ENCODE measurements at places on chromosomes 12 and 14.

GRCh38 chr14:98997526-98998205, 274.3 kb downstream of the BCL11B start:
- DNase-seq, result no peak

- DNase-seq, result no peak
These were observed 46.0 kb upstream of the MANSC4 start for GRCh38 chr12:27826076-27826475.

DNA sequence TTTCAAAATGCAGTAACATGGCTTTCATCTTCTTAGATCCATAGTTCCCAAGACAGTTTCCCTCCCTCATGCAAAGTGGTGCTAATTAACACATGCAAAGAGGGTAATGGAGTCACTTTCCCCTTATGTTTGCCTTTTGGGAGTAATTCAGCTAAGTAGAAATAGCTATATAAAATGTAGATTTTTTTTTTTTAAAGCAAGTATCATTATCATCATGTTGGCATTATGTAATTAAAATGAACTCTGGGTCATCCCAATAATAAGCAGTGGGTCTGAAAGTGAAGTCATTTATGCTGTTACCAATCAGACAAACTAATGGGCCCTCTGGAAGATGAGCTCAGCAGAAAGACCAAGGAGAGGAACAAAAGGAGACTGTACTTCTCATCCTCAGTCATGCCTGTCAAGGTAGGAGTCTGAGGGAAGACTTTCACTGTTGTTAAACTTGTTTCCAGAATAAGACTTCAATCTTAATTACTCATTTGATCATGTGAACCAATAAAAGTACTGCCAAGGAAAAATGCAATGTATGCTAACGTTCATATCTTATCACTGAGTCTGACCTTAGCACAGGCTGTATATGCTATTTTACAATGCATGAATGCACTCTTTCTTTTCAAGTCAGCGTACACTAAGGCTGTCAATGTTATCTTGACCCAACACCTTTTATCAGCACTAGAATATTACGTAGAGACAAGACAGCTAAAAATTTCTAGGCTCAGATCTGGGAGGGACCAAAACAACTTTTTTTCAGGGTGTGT, 26.8 kb downstream of the AREL1 start:
- no peak for DNase-seq

DNA sequence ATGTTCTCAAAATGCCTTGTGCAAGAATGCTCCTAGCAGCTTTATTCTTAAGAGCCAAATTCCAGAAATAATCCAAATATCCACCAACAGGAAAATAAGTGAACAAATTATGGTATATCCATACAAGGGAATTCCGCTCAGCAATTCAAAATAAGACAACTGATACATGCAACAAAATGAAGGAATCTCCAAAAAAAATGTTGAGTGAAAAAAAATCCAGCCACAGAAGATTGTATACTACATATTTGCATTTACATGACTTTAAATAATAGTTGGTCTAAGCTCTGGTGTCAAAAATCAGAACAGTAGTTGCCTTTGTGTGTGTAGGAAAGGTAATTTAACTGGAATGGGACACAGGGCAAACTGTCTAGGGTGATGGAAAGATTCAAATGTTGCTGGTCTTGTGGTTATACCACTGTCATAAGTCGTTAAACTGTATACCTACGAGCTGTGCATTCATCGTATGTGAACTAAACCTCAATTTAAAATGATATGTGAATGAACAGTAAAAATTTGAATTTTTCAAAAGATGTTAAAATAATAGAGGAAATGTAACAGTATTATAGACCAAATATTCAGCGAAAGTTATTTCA, 3.2 kb downstream of the CD69 start:
- DNase-seq, result no peak

DNA sequence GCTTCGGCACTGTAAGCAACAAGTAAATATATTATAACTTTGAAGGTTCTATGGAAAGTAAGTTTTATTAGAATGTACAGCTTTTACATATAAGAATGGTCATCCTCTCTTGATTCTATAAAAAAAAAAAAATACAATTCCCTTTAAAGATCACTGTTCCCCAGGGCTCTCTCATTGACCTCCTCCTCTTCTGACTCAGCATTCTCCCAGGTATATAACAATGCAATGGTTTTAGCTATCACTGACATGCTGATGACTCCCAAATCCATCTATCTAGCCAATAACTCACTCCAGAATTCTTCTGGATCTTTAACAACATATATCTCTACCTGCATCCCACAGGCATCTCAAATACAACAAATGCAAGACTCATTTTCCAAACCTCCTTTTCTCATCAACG, 62.7 kb downstream of the EEA1 start:
- no peak for DNase-seq

DNA sequence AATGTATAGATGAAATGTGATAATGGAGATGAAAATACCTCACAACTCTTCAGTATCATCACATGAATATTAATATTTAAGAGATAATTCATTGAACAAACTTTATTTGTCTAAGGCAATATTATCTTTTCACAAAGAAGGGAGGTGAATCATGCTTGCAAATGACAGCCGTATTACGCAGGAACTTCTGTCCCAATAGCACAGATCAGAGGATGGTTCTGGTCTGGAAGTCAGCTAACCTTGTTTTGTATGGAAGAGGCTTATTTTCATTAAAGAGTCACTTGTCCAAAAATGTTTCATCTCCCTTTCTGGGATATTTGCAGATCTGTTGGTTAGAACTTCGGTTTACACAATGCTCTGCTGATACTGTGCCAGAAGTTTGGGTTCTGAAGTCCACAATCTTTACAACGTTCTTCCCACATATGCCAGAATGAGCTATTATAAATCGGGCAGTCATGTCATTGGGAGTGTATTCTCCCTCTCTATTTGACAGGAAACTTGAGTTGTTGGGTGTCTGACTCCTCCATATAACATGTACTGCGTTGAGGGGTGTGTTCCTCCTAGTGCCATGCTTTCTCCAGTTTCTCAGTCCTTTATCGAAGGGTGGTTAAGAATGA, 29.8 kb downstream of the YY1 start:
- no peak for DNase-seq

GRCh38 chr12:82663893-82664292, 22.8 kb upstream of the TMTC2 start:
- DNase-seq, result no peak

DNA sequence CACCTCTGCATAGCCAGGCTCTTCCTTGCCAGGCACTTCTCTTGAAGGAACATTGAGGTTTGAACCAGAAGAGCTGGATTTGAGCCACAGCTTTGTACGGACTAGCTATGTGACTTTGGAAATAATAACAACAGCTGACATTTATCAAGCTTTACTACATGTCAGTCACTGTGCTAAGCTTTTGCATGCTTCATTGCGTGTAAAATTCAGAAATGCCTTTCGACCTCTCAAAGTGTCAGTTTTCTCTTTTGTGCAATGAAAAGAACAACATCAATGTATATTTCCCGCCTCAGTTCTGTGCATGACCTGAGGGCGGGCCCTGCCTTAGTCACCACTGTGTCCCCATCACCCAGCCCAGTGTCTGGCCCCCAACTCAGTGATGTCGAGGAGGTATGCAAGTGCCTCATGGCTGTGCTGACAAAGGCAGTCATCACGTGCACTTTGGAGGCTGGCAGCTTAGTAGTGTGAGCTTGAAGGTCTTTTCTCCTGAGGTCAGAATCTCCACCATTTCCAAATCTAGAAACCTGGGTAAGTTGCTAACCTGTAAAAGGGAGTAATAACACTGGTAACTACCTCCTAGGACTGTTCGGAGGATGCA, 17.9 kb upstream of the AQP2 start:
- DNase-seq, result no peak

DNA sequence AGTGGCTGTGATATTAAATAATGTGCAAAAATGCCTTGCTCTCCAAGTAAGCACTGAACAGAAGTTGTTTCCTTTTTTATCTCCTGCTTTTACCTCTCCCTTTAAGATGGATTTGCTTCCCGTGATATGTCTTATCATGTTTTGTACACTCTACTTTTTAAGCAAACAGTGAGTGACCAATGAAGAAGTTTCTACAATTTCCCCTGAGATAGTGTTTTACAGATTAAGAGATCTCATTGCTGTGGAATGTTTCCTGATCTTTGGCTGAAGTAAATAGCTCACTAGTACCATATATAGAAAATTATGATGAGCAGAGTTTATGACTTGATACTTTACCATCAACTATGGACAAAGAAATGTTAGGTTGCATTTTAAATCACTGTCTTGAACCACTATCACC, 184.8 kb upstream of the PDE3A start:
- DNase-seq, result peak; percentile 37

DNA sequence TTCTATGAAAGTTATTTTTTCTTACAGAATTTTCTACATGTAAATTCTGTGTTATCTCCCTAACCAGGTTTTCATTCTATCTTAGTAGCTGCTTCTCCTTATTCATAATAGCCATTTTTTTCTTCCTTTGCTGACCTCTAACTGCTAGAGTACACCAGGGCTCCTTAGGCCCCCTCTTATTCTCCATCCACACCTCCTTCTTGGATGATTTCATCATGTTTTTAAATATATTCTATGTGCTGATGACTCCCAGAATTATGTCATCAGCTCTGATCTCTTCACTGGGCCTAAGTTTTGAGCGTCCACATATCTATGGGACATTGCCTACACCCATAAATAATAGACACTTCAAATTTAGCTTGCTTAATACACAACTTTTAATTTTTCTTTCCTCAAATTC, 721.5 kb downstream of the SLC16A7 start:
- DNase-seq, result no peak

DNA sequence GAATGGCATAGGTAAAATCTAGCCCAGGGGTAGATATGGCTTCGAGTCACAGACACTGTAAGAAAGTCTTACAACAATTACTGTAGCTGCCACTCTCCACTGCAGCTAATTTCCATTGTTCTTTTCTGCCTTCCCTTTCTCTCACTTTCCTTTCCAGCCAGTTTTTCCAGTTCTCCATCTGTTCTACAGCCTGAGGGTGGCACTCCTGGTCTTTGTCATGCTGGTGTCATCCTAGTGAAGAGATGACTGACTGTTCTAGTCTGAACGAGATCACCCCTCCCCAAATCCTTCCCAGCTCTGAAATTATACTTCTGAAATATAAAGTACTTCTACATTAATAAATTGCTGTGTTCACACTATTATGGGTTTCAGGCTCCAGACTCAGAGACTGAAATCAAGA, 74.2 kb upstream of the CSRP2 start:
- DNase-seq, result no peak

GRCh38 chr12:54891717-54892478, 37.6 kb downstream of the MUCL1 start:
- no peak for DNase-seq

GRCh38 chr14:91830777-91831176, 36.6 kb downstream of the TC2N start:
- DNase-seq, result no peak

- DNase-seq, result no peak
These were observed 64.5 kb downstream of the DAAM1 start for GRCh38 chr14:59252772-59253500.

DNA sequence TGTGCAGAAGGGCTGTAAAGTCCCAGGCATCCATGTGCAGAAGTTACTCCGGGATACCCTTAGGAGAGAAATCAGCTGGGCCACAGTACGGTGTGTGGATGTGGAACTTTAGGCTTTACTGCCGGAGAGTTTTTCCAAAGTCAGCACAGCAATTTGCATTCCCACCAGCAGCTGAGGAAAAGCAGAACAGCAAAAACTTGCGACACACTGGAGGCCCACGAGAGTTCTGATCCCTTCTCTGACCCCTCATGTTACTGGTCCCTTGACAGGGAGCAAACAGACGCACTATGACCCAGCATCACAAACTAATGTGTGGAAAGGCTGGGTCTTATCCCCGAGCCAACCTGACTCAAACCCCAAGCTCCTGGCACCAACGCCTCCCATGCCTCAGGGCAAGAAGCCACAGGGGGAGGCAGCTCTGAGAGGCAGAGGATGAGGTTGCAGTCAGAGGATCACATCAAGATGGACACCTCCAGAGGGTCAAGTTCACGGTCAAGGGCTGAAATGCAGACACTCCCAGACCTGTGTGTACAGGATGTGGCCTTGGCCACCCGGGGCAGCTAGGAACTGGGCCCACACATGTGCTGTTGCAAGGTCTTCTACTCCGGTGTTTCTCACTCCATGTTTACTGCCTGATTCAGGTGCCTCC, 38.6 kb downstream of the CCDC88C start:
- DNase-seq, result no peak

GRCh38 chr12:1769809-1770494, 50.4 kb upstream of the LRTM2 start:
- no peak for DNase-seq

- DNase-seq, result peak; percentile 22
These were observed 57.9 kb upstream of the FICD start for GRCh38 chr12:108457006-108457733.

- no peak for DNase-seq
These were observed 583 bp upstream of the LEMD3 start for GRCh38 chr12:65168681-65169319.

DNA sequence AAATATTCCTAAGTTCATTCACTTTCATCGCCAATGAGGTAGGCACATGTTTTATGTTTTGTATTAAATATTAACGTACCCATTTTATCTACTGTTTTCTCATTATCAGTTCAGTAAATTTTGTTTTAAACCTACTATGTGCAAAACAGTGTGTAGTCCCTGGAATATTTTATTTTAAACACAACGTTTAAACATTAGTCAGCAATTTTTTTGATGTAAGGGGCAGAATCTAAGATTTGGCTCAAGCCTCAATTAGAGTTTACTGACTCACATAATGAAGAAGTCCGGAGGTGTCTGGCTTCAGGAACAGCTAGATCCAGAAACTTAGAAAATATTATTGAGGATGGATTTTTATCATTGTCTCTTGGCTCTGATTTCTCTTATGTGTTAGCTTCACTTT, 267.5 kb downstream of the C12orf75 start:
- DNase-seq, result no peak

DNA sequence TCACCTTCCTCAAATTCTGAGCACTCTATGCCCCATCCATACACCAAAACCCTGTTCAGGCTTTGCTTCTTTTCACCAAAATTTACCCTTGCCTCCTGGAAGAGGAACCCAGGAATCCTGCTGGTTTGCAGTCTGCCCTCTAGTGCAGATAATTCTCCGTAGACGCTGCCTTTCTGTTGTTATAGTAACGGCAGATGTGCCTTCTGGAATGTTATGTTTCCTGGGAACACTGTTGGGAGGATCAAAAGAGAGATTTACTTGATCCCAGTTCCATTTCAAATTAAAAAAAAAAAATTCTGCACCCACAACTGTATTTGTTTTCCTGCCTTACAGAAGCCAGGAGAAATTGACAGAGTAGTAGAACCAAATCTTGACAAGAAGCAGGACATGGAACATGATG, 104.2 kb upstream of the RMST start:
- DNase-seq, result no peak

DNA sequence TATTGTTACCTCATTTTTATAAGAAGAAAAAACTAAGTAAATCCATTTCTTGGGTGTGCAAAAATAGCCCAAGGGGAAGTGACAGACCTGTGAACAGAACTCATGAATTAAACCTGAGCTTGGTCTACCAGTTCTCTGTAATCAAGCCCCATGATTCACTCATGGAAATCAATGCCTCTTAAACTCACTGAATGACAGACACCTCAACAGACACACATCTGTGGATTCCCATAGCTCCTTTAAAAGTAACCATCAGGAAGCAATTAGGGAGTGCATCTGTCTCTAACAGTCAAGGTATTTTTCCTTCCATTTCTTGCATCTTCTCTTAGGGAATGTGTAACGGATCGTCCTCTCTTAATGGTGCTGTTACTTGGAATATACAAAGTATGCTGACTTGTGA, 215.0 kb upstream of the EEA1 start:
- peak; percentile 16 for DNase-seq

All from muscle of back (tissue), 13 donors.